Stimulated activated CD4-positive, alpha-beta T cell treated with anti-CD3 and anti-CD28 coated beads, Interleukin-1b, Interleukin-23, amount 100 ng/mL, for 1 hour (primary cell): ENCODE measurements at places on chromosomes 1 and 21.

DNA sequence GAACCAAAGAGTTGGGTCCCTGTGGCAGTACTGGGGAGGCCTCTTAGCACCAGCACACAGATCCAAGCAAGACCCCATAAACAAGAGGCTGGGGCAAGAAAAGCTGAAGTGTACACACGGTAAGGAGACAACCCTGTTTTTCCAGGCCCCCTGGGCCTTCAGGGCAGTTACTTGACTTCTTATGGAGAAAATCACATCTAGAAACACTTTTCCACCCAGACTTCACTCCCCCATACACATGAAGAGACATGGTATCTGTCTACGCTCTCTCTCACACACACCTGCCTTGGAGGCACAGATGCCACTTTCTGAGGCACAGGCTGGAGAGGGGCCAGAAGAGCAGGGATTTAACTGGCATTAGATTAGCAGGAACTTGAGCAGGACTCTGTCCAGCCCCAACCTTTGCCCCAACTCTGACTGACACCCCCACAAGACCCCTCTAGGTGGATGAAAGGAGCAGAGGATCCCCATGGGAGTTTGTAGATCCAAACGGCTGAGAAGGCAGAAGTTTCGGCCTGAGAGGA lies 2.2 kb downstream of the CERS2 start:
- no peak for DNase-seq

- no peak for DNase-seq
Observed at GRCh38 chr1:114040273-114041015, 61.2 kb downstream of the OLFML3 start.

GRCh38 chr21:44461464-44462001 lies 6.2 kb downstream of the LRRC3 start:
- DNase-seq: no peak

GRCh38 chr21:46346296-46347202 lies 22.6 kb downstream of the PCNT start:
- DNase-seq: no peak

DNA sequence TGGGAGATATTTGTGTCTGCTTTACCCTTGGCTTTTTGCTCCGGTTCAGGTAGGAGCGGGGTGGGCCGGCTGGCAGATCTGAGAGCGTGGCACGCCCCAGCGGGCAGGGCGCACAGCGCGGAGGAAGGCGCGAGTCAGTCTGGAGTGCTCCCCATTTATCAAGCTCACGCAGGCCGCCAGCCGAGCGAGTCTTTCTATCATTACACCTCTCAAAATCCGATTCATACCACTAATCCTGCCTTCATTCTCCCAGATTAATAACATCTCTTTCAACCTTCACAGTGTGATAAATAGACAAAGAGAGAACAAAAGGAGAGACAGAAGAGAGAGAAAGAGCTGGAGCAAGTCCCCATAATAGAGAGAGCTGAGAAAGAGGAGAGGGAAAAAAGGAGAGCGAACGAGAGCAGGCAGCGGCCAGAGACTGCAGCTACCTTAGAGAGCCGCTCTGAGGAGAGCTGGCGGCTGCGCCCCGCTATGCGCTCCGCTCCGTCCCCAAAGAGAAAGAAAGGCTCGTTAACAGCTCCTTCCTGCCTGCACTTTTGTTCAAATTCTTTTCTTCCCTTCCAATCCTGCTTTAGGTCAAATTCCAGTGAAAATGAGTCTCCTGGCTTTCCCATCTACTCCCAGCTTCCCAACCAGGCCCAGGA lies 48.0 kb downstream of the DMAP1 start:
- DNase-seq: no peak
